ENCODE measurements at places on chromosomes 7 and 10. TPM values are rescaled to one million over a fixed set of nuclear protein-coding genes. Genes with fewer than 3 reads are reported as not detected.

Gene SEPTIN14
- not detected for total RNA-seq

DNA sequence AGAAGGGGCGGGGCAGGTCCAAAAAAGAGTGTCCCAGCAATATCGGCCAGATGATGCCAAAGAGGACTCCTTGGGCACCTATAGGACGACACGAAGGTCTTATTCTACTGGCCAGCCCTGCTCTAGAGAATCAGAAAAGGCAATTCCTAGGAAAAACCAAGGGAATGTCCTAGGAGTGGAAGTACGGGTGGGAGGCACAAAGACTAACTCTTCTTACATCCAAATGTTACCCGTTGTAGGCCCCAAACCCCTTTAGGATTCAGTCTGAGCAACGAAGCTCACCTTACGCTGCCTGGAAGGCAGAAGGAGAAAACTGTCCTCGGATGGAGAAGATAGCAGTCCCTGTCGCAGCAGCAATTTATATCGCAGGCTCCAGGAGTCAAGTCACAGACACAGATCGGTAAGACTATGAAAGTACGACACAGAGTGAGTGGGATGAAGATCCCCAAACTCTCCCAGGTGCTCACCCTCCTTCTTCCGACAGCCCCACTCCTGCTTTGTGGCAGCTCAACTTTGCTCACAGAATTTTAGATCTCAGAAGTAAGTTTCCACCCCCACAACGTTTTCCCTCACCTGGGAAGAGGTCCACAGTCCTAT is 558 bp downstream of the TCTN3 start:
- peak overlapping the region; percentile 93 for H3K27ac ChIP-seq
- peak overlapping the region; percentile 98 for H3K4me3 ChIP-seq

DNA sequence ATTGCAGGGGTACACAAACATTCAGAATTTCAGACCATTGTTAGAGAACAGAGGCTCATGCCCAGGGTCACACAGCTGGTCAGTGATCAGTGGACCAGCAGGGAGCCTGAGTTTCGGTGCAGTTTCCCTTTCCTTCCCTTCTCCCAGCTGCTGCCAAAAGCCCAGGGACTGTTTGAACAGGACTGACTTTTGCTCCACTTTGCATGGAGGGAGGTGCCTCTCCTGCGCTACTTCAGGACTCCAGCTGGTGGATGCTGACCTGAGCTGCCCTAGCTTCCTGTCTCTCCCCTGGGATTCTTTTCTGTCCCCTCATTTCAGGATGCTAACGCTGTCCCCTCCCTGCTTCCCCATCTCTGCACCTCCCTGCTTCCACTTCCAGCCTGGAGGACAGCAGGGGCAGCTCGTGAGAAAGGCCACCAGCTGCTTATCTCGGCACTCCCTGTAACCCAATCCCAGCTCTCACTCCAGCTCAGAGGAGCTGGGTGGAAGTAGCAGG is 14.5 kb downstream of the SH2D4B start:
- H3K36me3 ChIP-seq: no peaks in the 10 kb centered on the region
- DNase-seq: no peak
- peaks cover 1% of the 10 kb centered on the region for H3K27me3 ChIP-seq
- H3K4me3 ChIP-seq: no peak overlapping the region
- no peaks in the 10 kb centered on the region for H3K4me1 ChIP-seq

GRCh38 chr10:14801723-14802122 is 27.0 kb upstream of the FAM107B start:
- DNase-seq: no peak
- H3K36me3 ChIP-seq: no peaks in the 10 kb centered on the region
- no peaks in the 10 kb centered on the region for H3K27me3 ChIP-seq
- H3K27ac ChIP-seq: no peak overlapping the region
- no peaks in the 10 kb centered on the region for H3K4me1 ChIP-seq
- no peak overlapping the region for H3K4me3 ChIP-seq

DNA sequence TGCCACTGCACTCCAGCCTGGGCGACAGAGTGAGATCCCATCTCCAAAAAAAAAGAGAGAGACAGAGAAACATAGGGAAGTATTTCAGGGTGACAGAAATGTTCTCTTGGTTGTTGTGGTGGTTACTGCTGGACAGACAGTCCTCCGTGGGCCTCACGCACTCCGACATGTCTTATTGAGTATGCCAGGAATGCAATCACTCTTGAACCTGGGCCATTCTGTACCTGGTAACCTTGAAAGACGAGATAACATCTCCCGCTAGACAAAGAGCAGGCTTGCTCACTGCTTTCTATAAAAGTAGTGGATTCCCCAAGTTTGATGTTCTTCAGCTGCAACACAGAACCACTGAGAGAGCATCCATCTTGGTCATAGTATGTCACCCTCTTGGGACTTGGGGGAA is 6.7 kb downstream of the CACUL1 start:
- no peak overlapping the region for H3K4me3 ChIP-seq
- no peak overlapping the region for H3K27ac ChIP-seq
- no peak for DNase-seq
- no peaks in the 10 kb centered on the region for H3K27me3 ChIP-seq
- H3K4me1 ChIP-seq: peaks cover 54% of the 10 kb centered on the region

DNA sequence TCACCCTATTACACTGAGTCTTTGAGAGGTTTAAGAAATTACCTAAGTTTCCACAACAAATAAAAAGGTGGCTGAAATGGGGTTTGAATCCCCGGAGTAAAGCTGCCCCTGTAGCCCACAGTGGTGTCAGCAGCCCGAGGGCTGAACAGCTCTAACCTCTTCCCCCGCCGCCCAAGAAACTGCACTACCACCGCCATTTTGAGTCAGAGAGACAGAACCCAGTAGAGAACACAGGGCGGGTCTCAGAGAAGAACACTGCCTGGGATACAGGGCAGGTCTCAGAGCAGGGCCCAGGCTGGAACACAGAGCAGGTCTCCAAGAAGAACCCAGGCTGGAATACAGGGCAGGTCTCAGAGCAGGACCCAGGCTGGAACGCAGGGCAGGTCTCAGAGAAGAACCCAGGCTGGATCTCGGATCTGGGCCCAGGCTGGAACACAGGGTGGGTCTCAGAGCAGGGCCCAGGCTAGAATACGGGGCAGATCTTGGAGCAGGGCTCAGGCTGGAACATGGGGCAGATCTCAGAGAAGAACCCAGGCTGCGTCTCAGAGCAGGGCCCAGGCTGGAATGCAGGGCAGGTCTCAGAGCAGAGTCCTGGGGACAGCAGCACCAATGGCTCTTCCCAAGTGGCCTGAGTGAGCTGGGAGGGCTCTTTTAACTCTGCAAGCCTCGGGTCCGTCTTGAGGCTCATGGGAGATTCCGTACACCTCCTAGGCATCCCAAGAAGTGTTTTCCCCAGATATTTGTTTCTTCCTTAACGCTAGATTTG is 85.9 kb upstream of the LANCL2 start:
- H3K27me3 ChIP-seq: peaks cover under 1% of the 10 kb centered on the region
- DNase-seq: no peak
- H3K27ac ChIP-seq: no peak overlapping the region
- no peaks in the 10 kb centered on the region for H3K36me3 ChIP-seq

DNA sequence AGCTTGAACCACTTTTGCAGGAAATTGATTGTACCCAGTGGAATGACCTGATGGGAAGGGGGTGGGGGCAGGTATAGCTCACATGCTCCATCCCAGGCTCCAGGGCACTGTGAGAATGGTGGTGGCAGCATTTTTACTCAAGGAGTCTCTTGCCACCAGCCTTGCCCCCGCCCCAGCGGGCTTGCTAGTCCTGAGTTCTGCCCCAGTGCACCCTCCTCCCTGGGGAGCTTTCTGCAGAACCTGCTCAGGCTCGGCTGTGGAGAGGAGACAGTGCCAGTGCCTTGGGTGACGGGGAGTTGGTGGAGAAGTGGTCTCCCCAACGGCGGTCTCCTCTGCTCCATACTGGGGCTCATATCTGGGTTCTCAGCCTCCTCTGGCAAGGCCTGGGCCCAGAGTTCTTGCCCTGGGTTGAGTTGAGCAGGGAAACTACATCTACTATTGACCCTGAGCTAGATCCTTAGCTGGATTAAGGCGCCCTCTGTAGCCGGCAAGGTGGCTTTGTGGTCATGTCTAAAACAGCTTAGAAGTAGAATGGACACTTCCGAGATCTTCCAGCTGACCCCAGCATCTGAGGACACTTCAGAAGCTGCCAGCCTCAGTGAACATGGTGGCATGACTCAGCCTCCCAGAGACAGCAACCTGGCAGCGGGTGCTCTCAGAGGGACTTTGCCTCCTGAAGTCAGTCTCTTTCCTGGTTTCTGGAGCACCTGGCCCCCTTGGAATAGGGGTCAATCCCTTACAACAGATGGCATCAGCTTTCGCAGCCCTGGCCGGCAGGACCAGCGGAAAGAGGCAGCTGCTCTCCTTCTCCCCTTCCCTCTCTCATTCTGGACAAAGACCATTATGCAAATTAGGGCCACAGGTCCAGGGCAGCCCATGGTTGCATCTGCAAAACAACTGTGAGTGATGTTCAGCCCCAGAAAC is 363.4 kb upstream of the MKI67 start:
- H3K36me3 ChIP-seq: no peaks in the 10 kb centered on the region
- no peak overlapping the region for H3K27ac ChIP-seq
- H3K4me3 ChIP-seq: no peak overlapping the region
- no peak for DNase-seq
- H3K4me1 ChIP-seq: no peaks in the 10 kb centered on the region
